ENCODE measurements at places on chromosomes 5 and 9.

DNA sequence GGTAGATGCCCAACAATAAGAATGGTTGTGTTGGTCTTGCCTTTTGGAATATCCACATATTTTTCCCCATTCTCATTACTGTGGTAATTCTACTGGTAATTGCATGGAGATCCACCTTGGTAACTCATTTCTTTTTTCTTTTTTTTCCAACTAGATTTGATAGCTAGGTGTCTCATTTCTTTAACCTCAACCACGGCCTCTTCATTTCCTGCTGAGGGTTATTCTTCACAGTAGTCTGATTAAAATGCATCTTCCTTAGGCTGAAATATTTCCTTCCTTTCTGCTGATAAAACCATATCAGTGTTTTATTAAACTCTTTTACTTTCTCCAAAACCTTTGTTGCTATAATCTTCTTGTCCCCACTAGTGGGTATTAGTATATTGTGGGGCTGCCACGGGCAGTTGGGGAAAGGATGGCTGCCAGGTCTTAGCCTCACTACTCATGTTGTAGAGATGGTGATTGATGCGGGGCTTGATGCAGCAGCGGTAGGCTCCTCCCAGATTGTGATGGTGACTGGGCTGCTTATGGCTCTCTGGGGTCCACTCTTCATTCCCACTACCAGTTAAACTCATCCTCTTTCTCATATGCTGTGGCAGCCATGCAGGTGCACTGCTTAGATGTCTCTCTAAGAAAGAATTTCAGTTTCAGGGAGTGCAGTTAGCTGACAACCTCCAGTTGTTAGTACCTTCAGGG lies 35.9 kb downstream of the KIF2A start:
- no peak for DNase-seq

GRCh38 chr9:129834489-129835127 lies 467 bp downstream of the C9orf78 start:
- DNase-seq: peak; percentile 29

DNA sequence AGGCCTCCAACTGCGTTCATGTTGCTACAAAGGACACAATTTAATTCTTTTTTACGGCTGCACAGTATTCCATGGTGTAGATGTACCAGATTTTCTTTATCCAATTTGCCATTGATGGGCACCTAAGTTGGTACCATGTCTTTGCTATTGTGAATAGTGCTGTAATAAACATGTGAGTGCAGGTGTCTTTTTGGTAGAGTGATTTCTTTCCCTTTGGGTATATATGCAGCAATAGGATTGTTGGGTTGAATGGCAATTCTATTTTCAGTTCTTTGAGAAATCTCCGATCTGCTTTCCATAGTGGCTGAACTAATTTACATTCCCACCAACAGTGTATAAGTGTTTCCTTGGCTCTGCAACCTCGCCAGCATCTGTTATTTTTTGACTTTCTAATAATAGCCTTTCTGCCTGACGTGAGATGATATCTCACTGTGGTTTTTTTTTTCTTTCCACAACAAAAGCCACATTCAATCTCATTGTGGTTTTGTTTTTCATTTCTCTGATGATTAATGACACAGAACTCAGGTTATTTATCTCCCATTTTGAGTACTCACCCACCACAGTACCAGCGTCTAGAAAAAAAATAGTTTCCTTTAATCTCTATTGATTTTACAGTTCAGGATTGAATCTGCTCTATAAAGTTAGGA lies 21.9 kb downstream of the ARRDC3 start:
- DNase-seq: no peak

DNA sequence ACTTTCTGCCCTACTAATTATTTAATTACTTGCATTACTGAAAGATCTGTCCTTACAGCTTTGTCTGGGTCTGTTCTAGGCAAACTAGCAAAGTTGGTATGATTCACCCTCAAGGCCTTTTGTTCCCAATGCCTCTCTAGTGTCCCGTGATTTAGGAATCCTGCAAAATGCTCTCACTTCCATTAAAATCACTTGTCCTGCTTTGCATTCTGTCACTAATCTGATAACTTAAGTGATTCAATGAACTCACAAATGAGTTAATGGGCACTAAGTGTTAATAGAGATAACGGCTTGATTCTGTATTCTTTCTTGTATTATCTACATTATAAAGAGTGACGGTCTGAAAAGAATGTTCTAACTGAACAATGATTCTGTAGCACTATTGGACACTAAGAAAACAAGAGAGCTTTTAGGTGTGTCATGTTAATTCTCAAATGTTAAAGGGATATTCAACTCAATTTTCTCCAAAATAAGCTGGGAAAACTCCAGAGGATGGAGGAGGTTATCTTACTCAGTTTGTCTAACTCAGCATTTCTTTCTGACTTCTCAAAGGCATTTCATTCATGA lies 697.3 kb downstream of the CETN3 start:
- no peak for DNase-seq

GRCh38 chr5:43227655-43228054 lies 35.6 kb downstream of the NIM1K start:
- DNase-seq: peak; percentile 44

Measured in HuH-7.5 (cell line).